ENCODE measurements at places on chromosomes 5 and 9. TPM values are rescaled to one million over a fixed set of nuclear protein-coding genes. Genes with fewer than 3 reads are reported as not detected.

Gene WNT8A
- not detected for total RNA-seq

GRCh38 chr5:163888366-163888765, 382.9 kb downstream of the MAT2B start:
- DNase-seq: peak; percentile 78

Gene XRCC4
- total RNA-seq: 15.5 TPM

DNA sequence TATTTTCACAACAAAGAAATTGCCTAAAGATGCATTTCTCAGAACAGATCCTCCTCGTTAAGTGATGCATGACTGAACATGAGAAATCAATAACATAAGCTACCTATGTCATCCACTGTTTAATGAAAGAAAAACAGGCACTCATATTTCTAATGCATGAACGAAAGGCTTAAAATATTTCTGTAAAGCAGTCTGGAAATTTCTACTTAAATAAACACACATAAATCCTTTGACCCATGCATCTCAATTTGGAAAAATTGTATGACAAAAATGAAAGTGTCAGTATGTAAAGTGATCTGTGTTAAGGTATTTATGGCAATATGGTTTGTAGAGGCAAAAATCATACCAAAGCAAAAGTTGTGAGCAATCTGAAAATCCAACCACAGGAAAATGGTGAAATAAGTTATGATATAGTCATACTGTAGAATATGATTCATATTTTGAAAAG, 399.2 kb upstream of the GRAMD2B start:
- DNase-seq: no peak

DNA sequence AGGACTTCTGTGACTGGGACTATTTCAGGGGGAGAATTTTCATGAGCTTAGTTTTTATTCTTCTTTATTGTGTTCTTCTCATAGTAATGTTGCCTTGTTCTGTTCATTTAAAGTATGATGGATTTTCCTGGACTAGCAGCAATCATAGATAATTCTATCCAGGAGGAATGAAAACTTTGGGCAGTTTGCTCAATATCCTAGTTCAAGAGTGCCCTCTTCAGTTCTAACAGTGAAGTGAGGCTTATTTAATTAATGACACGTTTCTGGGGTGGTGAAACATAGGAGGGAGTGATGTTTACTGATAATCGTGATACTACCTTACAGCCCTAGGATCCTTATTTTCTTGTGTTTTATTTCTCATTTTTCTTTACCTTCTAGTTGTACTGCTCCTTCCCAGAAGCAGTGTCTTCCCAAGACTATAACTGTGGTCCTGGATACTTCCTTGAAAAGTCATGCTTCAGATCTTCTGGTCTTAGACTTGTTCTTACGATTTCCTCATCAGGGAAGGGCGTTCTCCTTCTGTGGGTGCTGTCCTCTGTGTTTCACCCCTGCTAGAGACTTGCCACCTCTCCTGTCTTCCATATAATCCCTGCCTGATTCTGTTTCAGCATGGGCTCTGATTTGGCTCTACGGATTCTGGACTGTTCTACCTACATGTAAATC, 57.4 kb downstream of the CFAP95 start:
- DNase-seq: no peak

- DNase-seq: no peak
These were observed 37.1 kb upstream of the FAM169A start for GRCh38 chr5:74903165-74903787.

DNA sequence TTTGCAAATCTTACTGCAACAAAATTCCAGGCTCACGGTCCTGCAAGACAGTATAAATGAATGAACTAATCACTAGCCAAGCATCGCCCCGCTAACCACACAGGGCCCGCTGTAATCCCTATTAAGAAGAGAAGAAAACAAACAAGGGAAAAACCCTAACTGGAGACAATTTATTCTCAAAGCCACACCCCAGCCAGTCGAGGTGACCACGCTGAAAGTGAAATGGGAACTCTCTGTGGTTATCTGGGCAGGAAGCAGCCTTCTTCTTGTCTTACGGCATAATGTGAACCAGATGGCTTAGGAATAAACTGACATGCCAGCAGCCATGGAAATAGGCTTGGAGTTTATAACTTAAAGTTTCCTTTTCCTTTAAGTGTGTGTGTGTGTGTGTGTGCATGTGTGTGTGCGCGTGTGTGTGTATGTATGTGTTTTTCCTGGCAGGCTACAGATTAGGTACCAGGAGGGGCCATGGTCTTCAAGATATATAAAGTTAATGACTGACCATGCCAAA, 120.2 kb downstream of the SEMA6A start:
- peak; percentile 97 for DNase-seq

GRCh38 chr5:172501708-172502320, 47.5 kb upstream of the SH3PXD2B start:
- DNase-seq: no peak

Gene IER5L
- 55.0 TPM for total RNA-seq

DNA sequence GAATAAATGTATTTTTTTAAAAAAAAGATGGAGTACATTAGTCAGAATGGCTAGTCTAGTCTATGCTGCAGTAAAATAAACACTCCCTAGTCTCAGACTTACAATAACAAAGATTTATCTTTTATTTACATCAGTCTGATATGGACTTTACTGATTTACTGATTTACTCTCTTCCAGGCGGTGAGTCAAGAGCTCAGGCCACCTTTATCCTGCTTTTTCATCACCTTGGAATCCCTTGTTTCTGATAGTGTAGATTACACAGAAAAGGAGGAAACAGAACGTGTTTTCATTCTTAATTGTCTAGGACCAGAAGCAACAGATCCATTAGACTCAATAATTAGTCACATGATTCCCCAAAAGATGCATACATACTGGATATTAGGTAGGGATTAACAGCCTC, 290.1 kb upstream of the TRPC7 start:
- peak; percentile 73 for DNase-seq

- no peak for DNase-seq
These were observed 29.9 kb downstream of the LHX3 start for GRCh38 chr9:136174779-136175615.

DNA sequence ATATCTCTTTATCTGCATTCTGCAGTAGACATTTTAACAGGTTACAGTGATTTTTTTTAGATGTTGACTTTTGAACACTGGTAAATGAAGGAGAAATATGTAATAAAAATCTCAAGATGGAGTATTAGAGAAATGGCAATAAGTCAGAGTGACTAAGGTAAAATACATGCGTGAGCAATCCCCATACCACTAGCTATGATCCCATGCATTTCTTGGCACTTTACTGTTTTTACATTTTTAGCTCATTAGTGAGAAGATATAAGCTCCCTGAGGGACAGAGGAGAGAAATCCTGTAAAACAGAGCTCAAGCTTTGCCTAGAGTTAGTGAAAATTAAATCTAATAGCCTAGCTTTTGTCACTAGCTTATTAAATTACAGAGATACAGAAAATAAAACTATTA, 181.9 kb upstream of the TRPM3 start:
- peak; percentile 1 for DNase-seq

DNA sequence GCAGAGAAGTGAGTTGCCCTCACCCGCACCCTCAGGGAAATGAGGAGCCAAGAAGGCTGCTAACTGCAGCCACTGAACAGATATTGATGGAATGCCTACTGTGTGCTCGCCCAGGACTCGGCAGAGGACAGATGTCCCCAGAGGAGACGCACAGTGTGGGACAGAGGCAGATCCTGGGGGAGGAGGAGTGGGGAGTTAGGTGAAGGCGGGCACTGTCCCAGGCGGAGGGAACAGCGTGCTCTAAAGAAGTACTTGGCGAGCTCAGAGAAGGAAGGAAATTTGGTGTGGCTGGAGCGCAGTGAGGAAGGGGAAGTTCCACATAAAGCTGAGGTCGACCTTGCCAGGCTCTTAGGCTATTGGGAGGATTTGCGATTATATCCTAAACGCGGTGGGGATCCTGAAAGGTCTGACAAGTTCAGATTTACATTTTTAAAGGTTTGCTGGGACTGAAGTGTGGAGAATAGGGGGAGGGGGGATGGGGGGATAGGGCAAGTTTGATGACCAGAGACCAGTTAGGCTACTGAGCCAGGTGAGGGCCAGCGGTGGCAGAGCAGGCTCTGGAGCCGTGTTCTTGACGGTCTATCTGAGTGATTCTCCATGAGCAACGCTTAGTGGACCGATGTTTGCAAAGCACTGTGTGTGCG, 23.6 kb upstream of the CERCAM start:
- no peak for DNase-seq

Gene AP3B1
- total RNA-seq: 66.8 TPM

GRCh38 chr9:530681-531080, 310.8 kb upstream of the DMRT1 start:
- DNase-seq: peak; percentile 32

- DNase-seq: no peak
These were observed 380.7 kb upstream of the IRX1 start for GRCh38 chr5:3214838-3215374.

Gene FBP2
- total RNA-seq: not detected

All from astrocyte (in vitro differentiated cells and primary cell).